ACHN (cell line): ENCODE measurements at places on chromosomes 13 and 19.

DNA sequence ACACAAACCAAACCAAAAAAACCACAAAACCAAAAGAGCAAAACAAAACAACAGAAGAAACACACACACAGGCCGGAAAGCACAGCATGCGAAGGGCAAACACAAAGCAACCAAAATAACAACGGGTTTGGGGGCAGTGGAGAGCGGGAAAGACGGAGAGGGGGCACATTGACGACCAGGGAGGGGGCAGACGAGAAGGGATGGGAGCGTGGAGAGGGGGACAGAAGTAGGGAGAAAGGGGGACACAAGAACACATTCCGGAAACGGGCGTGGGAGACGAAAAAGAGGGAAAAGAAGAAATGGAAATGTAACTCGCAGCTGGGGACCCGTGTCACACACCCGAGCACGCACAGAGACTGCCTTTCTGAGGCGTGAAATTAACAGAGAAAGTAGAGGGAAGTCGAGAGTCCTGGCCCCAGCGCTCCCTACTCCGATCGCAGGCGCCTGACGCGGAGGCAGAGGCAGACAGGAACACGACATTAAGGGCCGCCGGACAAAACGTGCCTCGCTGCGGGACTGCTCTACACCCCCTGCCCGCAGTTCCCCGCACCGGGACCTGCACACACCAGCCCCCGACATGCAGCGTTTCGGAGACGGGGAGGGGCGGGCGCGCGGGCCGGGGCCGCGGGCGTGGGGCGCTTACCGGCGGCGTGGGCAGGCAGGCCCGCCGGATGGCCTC lies 652 bp downstream of the POU4F1 start:
- DNase-seq: no peak

GRCh38 chr19:2457394-2458037 lies 757 bp upstream of the LMNB2 start:
- DNase-seq: no peak

- no peak for DNase-seq
Measured at GRCh38 chr19:9487016-9487415, 11.4 kb downstream of the ZNF560 start.

- DNase-seq: no peak
Measured at GRCh38 chr13:21675095-21675991, 4.5 kb downstream of the FGF9 start.

- DNase-seq: no peak
Measured at GRCh38 chr19:3697094-3697493, 3.2 kb downstream of the PIP5K1C start.

- no peak for DNase-seq
Measured at GRCh38 chr13:28544026-28544425, 49.1 kb upstream of the FLT1 start.

DNA sequence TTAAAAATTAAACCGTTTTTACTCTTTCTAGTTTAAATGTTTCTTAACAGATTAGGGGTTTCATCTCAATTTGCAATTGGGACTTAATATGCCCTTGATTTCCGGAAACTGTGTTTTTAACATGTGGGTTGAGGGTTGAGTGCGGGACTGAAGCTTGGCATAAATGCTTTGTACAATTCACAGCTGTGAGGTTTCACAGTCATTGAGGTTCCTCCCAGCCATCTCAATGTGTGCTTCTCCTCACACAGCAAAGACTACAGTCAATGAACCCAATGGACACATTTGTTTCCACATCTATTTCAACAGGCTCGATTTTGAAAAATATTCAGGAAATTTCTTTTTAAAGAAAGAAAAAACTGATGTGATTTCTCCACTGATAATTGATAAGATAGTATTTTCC lies 328.6 kb downstream of the TBC1D4 start:
- no peak for DNase-seq

DNA sequence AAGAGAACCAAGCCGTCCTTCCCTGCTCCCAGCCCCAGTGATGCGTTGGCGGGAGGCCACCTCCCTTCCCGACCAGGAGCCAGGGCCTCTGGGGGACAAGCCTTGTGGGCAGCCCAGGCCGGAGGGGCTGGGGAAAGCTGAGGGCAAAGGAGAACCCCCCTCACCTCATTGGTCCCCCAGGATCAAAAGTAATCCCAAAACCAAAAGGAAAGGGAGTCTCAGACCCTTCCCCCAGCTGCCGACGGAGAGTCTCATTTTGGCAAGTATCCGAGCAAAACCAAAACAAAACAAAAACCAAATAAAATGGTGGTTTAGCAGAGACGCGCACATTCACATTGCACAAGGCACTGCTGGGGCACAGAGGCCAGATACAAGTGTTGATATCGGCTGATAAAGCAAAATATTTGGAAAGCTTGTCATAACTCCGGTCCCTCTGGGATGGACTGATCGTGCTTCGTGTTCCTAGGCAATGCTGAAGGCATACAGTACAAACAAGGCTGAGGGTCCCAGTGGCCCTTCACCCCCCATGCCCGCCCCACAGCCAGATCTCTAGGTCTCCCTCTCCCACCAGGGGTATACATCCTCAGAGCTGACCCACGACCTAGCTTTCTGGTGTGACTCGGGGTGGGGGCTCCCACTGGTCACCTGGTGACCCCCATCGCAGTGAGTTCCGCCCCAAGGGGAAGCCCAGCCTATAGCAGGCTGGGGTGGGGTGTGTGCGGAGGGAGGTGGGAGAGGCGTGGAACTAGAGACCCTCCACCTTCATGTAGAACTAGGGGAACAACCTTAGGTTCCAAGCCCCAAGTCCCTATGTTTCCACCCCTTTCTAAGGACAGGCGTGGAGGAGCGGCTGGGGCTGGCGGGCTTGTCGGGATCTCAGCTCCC lies 2.1 kb downstream of the CEBPA start:
- DNase-seq: no peak

- no peak for DNase-seq
Measured at GRCh38 chr13:110856942-110857835, 57.7 kb downstream of the ANKRD10 start.

DNA sequence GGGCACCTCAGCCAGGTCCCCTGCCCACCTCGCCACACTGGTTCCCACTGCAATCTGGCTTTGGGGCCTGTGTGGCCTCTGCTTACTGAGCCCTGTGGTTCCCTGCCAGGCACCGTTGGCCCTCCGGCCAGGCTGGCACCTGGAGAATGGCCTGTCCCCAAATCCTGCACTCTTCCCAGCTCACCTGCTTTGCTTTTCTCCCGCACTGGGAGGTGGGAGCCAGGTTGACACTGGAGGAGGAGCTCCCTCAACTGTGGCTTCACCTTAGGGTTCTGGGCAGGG lies 97.0 kb downstream of the SCGB2B2 start:
- no peak for DNase-seq
